ENCODE measurements at places on chromosomes 3 and 15.
A peak's percentile ranks its signal among the peaks of the same experiment; 100 is the strongest.

DNA sequence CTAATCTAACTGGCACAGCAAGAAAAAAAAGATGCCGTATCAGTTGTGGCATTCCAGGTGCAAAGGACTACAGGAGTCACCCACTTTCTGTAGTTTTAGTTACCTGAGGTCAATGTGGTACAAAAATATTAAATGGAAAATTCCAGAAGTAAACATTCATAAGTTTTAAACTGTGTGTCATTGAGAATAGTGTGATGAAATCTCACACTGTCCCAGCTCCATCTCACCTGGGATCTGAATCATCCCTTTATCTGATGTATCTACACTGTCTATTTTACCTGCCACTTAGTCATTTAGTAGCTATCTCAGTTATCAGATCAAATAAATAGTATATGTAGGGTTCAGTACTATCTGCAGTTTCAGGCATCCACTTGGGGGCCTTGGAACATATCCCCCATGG, 26.7 kb downstream of the GBE1 start:
- DNase-seq, result no peak

DNA sequence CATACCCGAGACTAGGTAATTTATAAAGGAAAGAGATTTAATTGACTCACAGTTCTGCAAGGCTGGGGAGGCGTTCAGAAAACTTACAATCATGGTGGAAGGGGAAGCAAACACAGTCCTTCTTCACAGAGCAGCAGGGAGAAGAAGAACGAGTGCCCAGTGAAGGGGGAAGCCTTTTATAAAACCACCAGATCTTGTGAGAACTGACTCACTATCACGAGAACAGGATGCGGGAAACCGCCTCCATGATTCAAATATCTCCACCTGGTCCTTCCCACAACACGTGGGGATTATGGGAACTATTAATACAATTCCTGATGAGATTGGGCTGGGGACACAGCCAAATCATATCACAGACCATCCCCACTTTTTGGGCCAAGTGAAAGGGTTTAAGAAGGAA, 58.8 kb upstream of the CTXND1 start:
- DNase-seq, result no peak

DNA sequence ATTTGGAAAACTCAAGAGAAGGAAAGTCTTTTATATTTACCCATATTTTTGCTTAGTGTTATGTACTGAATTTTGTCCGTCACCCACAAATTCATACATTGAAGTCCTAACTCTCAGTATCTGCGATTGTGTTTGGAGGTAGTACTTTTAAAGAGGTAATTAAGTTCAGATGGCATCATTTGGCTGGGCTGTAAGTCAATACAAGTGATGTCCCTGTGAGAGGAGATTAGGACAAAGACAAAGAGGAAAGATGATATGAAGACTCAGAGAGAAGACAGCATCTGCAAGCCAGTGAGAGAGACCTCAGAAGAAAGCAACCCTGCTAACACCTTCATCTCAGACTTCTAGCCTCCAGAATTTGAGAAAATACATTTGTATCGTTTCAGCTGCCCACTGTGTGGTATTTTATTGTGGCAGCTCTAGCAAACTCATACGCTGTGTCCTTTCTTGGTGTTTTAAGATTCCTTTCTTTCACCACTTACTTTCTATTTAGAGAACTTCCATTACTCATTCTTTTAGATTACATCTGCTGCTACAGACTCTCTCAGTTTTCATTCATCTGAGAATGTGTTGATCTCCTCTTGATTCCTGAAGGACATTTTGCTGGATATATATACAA, 17.0 kb downstream of the LRCH3 start:
- no peak for DNase-seq

GRCh38 chr3:129657261-129658046, 51.0 kb upstream of the PLXND1 start:
- DNase-seq, result no peak

DNA sequence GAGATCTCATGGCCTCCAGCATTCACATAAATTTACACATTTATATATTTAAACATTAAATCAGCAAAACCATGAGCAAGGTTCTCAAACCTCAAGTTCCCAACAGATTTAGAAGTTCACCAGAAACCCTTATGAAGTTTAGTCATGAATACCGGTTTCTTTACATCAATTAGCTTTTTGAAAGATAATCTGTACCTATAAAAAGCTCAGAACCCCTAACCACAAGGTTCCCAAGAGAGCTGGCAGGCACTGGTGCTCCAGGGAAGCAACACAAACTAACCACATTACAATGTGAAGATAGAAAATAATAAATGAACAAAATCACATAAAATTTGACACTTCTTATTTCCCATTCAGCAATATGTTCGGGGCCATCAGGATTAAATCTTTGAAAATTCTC, 150.9 kb downstream of the FBN1 start:
- no peak for DNase-seq

- no peak for DNase-seq
Observed at GRCh38 chr3:152019508-152019907, 146.1 kb downstream of the SUCNR1 start.

- no peak for DNase-seq
Observed at GRCh38 chr3:8482960-8483665, 18.5 kb upstream of the LMCD1 start.

DNA sequence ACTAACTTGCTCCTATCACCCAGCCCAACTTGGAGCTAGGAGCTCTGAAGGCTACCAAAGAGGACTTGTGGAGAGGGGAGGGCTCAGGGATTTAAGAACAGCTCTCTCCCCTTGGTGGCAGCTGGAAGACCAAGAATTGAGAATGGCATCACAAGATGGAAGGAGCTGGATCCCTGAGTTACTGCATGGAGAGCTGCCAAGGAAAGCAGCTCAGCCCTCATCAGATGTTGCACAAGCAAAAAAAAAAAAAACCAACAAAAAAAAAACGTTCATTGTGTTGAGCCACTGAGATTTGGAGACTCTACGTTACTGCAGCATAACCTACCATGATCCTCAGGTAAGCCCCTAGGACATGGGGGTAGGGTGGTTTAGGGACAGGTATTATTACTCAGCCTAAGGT, 41.0 kb downstream of the ITGB5 start:
- DNase-seq, result no peak

DNA sequence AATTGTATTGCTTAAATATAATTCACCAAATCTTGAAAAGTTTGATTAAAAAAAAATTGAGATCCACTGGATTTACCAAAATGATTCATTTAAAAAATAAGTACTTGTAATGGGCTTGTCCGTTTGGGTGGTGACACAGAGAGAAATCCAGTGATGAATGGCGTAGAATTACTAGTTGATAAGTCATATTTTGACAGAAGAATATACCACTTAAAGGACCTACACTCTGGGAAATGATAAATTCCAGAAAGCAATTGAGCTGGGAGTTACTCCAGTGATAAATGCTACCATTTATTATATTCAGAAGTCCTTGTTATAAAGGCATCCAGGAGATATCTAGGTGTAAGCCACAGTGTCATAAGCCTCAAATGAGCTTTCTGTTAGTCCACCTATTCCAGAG, 141.8 kb upstream of the CFAP20DC start:
- DNase-seq, result no peak

DNA sequence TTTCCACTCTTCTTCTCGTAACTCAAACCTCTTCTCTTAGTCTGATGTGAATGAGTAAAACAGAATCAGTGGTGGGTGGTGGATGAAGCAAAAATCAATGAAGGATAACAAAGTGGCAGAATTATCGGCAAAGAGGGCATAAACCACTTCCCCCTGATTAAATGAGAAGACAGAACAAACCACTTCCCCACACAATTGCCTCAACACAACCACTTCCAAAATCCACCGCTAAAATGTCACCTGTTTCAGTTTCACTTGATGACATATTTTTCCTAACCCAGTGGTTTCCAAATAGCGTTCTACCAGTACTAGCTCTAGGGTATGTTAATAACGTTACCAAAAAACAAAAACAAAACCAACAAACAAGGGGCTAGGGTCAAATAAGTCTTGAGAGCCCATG, 478.7 kb upstream of the WNT5A start:
- DNase-seq, result no peak

GRCh38 chr3:38454884-38455638, 1.4 kb downstream of the ACVR2B start:
- peak; percentile 29 for DNase-seq

- no peak for DNase-seq
Observed at GRCh38 chr15:33844186-33844585, 124.1 kb upstream of the CHRM5 start.

- DNase-seq, result no peak
Observed at GRCh38 chr3:99084156-99084555, 182.7 kb upstream of the DCBLD2 start.

- DNase-seq, result peak; percentile 19
Observed at GRCh38 chr15:85168642-85169173, 187.1 kb downstream of the PDE8A start.

GRCh38 chr3:156581033-156581432, 26.1 kb upstream of the SSR3 start:
- no peak for DNase-seq

DNA sequence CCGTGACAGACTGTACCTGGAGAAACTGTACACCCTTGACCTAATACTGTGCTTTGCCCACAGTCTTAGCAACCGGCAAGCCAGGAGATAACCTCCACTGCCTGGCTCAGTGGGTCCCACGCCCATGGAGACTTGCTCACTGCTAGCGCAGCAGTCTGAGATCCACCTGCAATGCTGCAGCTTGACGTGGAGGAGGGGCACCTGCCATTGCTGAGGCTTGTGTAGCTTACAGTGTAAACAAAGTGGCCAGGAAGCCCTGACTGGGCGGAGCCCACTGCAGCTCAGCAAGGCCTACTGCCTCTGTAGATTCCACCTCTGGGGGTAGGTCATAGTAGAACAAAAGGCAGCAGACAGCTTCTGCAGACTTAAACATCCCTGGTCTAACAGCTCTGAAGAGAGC, 189.3 kb downstream of the EDEM1 start:
- peak; percentile 29 for DNase-seq

DNA sequence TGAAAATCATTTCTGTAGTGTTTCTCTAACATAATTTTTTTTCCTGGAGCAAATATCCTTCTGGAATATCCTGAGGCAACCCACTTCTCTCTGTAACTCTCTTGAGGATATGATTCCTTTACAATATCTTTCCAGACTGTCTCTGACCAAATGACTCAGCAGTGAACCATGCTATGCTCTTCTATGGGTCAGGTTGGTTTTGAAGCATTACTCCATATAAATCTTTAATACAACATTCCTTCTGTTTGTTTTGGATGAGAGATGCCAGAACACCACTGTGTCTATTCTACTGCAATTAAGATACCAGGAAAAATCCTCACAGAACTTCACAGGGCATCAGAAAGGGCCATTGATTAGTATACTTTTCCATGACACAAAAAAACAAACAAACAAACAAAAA, 626.4 kb upstream of the ZNF385D start:
- DNase-seq, result no peak

GRCh38 chr3:88003115-88003755, 55.6 kb downstream of the CGGBP1 start:
- DNase-seq, result peak; percentile 43

- no peak for DNase-seq
Observed at GRCh38 chr3:172186607-172187006, 147.2 kb downstream of the FNDC3B start.

DNA sequence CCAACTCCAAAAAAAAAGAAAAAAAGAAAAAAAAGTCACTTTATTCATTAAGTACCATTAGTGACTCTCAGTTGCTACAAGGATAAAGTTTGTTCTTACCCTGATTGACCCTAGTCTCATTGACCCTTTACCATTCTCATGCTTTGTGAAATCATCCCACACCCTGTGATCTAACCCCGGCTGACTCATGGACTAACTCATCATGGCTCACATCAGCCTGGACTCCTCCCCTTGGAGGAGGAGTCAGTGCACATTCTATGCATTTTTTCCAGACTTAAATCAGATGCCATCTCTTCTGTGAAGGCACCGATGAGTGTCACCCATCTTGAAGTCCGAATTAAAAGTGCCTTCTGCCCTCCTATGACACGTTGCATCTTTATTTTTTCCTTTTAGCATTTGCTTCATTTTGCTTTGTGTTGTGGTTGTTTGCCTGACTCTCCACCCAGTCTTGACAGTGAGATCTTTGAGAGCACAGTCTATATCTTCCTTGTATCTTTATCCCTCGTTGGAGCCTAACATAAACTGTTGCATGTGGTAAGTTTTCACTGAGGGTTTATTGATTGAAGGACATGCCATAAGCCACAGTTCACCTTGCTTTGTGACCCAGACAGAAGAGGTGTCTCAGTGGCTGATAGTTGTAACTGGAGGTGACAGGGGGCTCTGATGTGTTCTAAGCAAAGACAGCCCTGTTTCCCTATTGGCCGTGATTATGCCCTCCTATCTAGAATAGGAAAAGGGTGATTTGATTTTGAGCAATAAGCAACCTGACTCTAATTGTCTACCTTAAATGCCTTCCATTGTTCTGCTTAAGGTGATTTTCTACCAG, 72.1 kb downstream of the IL1RAP start:
- peak; percentile 60 for DNase-seq

DNA sequence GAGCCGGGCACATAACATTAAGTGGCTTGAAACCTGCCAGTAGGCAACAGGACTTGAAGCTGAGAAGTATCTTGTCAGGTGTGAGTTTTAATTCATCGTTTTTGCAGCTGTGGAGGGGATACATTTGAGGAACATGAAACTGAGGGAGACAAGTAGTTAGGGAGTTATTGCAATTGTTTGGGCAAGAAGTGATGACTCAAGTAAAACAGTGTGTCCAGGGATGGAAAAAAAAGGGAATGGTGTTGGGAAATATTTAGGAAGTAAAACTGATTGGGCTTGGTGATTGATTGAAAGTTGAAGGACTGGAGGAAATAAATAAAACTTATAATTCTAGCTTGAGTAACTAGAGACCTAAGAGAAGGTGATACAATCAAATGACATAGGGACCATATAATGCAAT, 85.5 kb downstream of the NCEH1 start:
- no peak for DNase-seq

- DNase-seq, result no peak
Observed at GRCh38 chr3:62888778-62889177, 13.6 kb upstream of the CADPS start.

GRCh38 chr3:46093966-46094365, 66.7 kb upstream of the XCR1 start:
- DNase-seq, result no peak

GRCh38 chr3:100400419-100400779, 490 bp downstream of the TOMM70 start:
- peak; percentile 40 for DNase-seq

- no peak for DNase-seq
Observed at GRCh38 chr15:88646951-88647350, 8.1 kb downstream of the ISG20 start.

GRCh38 chr3:78096488-78097255, 1056.8 kb downstream of the ROBO2 start:
- no peak for DNase-seq

- no peak for DNase-seq
Observed at GRCh38 chr15:70517194-70517590, 246.2 kb downstream of the UACA start.

Data from CD4-positive, alpha-beta T cell treated with Interleukin-1 beta for 1 hour (primary cell).